Activated T-cell treated with anti-CD3 and anti-CD28 coated beads, Interleukin-2, amount 50 U/mL, for 1 hour (primary cell): ENCODE measurements at places on chromosomes 2 and 18.

GRCh38 chr18:42654556-42654955 lies 460.9 kb downstream of the RIT2 start:
- no peak for DNase-seq

- DNase-seq: no peak
Measured at GRCh38 chr2:239057533-239057932, 209.6 kb downstream of the TWIST2 start.

- DNase-seq: no peak
Measured at GRCh38 chr2:16189029-16189835, 248.9 kb downstream of the MYCN start.

DNA sequence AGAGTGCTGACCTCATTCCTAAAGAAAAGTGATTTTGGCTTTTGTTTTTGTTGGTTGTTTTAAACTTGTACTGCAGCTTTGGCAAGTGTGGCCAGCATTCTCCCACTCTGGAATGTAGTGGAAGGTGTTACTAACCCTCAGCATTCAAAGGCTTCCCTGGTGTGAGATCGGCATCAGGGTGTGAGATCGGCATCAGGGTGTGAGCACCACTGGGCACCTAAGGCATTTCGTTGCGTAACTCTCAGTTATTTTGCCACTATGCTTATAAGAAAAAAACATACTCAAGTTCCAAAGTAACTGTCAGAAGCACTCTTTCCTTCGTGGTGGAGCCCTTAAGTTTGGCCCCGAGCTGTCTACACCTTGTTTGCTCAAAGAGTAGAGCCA lies 1.7 kb downstream of the CYBRD1 start:
- no peak for DNase-seq

DNA sequence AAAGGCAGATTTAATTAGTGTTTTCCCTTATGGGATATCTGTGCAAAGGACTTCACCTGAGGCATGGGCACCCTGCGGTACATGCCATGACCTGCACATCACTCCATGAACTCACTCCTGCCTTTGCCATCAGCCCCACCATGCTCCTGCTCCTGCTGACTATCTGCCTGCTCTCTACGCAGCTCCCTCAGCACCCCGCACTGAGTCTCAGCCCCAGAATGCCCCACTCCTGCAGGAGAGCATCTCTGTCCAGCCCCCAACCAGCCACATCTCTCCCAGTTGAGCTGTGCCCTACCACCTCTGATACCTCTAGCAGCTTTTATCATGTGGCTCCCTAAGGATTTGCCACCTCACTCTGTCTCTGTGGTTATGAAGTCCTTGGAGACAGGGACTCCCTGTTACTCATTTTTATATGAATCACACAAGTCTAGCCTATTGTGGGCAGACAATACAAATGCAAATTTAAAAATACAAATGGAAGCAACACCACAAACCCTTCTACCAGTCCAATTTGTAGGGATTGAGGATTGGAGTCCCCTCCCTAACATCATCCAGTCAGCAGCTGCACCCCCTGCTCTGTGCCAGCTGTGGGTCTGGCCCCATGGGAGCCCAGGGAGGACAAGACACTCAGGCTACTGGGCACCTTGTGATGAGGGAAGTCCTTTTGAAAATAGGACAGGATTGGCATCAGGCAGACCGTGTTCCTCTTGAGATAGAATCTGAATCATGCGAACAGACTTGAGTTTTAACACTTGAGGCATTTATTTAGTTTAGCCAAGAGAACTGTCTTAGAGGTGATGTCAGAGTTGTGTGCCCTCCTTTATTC lies 689.6 kb upstream of the HS6ST1 start:
- no peak for DNase-seq

- no peak for DNase-seq
Measured at GRCh38 chr2:42613281-42614064, 45.0 kb downstream of the MTA3 start.
